ENCODE measurements at places on chromosomes 1 and 21. TPM values are rescaled to one million over a fixed set of nuclear protein-coding genes. Genes with fewer than 3 reads are reported as not detected.

GRCh38 chr1:169680377-169681019 is 30.9 kb downstream of the SELL start:
- no peak for DNase-seq

TMIGD3 gene
- 0.13 TPM for total RNA-seq

- no peak for DNase-seq
Observed at GRCh38 chr1:221972276-221973235, 230.7 kb upstream of the DUSP10 start.

PLD5 gene
- not detected for total RNA-seq

SERBP1 gene
- 449 TPM for total RNA-seq

KCNJ6 gene
- total RNA-seq = 0.07 TPM

SELENOF gene
- 197 TPM for total RNA-seq

ANGPTL3 gene
- total RNA-seq = not detected

CD101 gene
- total RNA-seq = 0.35 TPM

- no peak for DNase-seq
Observed at GRCh38 chr1:21882721-21883415, 54.2 kb downstream of the HSPG2 start.

PLOD1 gene
- total RNA-seq = 92.9 TPM

DNA sequence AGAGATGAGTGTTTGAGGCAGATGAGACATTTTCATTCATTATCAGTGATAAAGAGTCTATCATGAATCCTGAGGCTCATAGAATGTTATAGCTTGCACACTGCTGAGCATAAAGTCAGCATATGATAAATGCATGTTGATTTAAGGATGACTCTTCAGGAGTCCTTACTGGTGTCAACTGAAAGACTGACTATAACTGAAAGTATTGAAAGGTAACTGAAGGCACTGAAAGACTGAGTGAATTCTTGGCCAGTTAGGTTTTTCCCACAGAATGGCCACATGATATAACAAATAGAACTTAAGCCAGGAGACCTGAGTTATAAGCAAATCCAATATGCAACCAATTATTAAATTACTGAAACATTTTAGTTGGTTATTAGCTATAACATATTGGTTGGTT is 69.0 kb upstream of the HSD17B7 start:
- no peak for DNase-seq

- DNase-seq = no peak
Observed at GRCh38 chr21:44589586-44590305, 2.6 kb downstream of the KRTAP10-6 start.

- no peak for DNase-seq
Observed at GRCh38 chr1:31912839-31913239, 25.3 kb downstream of the PTP4A2 start.

DNA sequence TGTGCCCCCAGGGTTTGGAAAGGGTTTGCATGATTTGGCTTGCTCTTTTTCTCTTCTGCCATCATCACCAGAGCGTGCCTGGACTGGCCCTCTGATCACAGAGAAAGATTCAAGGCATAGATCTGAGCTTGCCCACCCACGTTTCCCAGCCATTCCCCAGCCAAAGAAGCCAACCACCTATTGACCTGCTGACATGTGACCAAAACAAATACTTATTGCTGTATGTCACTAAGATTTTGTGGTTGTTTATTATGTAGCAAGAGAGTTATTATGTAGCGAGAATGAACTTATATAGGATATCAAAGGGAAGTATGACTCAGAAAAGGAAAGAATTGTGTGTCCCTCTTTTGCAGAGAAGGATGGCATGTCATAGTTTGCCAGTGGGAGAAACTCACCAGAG is 59.9 kb downstream of the UBE2U start:
- no peak for DNase-seq

KPRP gene
- not detected for total RNA-seq

DNA sequence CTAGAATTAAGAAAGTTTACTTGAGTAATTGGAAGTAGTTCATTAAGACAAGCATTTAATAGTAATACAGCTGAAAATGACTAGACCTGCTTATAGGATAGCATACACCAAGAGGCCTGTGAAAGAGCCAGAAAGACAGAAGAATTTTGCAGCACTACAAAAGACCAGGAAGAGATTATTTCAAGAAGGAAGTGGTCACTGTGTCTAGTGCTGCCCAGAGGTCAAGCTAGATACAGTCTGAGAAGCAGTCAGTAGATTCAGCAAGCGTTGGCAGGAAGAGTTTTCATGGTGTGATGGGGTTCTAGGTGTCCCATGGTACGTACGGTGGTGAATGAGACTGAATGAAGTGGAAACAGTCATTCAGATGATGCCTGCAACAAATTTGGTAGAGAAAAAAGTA is 31.5 kb downstream of the RGS8 start:
- no peak for DNase-seq

DNA sequence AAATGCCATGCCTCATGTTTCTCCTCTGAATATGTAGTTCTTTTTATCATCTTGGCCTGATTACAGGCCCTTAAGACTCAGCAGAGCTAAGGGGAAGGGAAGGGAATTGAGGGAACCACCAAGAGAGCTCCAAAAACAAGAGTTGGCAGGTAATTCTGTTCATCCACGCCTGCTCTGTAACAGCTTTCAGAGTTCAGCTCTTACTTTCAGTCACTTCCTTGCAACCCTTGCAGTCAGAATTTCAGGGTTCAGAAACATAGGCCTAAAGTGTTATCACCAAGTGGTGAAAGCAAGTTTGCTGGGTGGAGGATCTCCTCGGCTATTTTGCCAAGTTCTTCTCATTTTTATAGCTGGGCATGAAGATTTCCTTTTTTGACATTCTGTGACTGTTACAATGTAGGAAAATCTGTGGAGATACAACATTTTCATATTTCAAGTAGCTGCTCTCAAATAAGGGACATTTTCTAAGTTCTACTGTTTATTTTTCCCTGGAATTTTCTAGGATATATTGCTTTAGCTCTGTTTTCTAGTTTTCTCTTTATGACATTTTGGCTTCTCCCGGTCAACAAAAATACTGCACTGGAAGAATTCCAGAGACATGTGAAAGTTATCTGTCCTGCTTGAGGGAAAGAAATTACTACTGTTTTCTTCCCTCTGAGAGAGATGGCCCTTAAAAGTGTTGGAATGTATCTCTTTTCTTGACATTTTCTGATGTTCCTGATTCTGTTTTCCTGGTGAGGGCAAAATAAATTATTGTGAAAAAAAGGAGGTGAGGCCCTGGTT is 251.8 kb upstream of the ST6GALNAC5 start:
- DNase-seq = no peak

- no peak for DNase-seq
Observed at GRCh38 chr21:46666941-46667740, 31.7 kb downstream of the PRMT2 start.

ITGB3BP gene
- 67.6 TPM for total RNA-seq

- DNase-seq = no peak
Observed at GRCh38 chr1:86151427-86151826, 5.1 kb downstream of the COL24A1 start.

- DNase-seq = no peak
Observed at GRCh38 chr1:5748286-5749225, 243.7 kb downstream of the NPHP4 start.

FCER1G gene
- total RNA-seq = 0.31 TPM

DNA sequence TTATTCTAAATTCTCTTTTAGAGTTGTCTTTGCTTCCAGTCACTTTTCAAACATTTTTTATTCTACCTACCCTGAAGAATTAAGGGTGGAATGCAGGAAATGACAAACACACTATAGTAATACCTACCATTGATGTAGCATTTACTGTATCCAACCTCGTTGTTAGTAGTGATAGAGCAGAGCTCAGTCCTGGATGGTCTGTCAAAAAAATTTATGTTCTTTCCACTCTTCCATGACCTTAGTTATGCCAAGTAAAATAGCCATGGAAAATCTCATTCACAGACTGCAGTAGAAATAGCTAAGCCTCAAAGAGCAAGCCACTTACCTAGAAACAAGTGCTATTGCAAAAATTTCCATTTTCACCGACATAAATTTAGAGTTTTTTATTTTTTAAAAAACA is 74.6 kb downstream of the CRB1 start:
- no peak for DNase-seq

TNNI3K gene
- total RNA-seq = not detected

- DNase-seq = no peak
Observed at GRCh38 chr1:18903291-18903756, 969 bp upstream of the ALDH4A1 start.

RNF220 gene
- 87.1 TPM for total RNA-seq

DNA sequence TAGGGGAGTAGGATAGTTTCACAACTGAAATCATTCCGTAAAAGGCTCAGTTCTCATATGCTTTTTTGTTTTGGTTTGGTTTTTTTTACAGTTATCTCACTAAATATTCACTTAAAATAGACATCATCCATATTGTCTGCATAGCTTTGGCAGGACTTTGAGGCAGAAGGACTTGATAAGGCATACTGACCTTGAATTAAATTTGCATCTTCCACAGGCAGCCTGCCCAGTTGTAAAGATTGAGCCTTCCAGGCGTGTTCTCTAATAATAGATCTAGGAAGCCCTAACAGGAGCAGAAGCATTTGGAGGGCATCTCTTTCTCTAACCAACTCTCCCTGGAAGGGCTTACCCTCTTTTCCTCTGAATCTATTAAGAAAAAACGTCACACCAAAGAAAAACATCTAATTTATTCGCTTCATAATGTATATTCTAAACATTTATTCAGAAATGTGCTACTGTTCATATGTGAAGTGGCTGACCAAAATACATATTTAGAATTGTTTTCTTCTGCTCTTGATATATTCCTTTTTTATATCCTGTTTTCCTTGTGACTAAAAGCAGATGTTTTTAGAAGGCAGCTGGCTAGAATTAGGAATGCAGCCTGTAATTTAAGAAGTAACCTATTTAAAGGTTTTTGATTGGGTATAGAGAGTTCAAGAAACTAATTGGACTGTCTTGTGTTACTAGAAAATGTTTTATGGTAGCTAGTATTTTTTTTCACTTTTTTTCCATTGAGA is 20.2 kb downstream of the DESI2 start:
- DNase-seq = no peak

TADA1 gene
- total RNA-seq = 21.2 TPM

- DNase-seq = no peak
Observed at GRCh38 chr1:43306688-43307457, 6.1 kb downstream of the TIE1 start.

- DNase-seq = peak; percentile 49
Observed at GRCh38 chr1:149845416-149845815, 54.0 kb upstream of the BOLA1 start.

DNA sequence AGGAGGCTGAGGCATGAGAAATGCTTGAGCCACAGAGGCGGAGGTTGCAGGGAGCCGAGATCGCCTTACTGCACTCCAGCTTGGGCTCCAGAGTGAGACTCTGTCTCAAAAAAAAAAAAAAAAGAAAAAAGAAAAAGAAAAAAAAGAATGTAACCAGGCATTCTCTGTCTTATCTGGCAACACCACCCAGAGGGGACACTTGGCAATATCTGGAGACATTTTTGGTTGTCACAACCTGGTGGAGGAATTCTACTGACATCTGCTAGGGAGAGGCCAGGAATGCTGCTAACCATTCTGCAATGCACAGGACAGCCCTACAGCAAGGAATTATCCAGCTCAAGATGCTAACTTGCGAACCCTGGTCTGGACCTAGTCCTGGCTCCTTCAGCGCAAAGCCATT is 2.3 kb upstream of the CNR2 start:
- DNase-seq = no peak

LCE1C gene
- total RNA-seq = not detected

GRCh38 chr1:165109013-165109412 is 247.5 kb downstream of the LMX1A start:
- DNase-seq = no peak

DNA sequence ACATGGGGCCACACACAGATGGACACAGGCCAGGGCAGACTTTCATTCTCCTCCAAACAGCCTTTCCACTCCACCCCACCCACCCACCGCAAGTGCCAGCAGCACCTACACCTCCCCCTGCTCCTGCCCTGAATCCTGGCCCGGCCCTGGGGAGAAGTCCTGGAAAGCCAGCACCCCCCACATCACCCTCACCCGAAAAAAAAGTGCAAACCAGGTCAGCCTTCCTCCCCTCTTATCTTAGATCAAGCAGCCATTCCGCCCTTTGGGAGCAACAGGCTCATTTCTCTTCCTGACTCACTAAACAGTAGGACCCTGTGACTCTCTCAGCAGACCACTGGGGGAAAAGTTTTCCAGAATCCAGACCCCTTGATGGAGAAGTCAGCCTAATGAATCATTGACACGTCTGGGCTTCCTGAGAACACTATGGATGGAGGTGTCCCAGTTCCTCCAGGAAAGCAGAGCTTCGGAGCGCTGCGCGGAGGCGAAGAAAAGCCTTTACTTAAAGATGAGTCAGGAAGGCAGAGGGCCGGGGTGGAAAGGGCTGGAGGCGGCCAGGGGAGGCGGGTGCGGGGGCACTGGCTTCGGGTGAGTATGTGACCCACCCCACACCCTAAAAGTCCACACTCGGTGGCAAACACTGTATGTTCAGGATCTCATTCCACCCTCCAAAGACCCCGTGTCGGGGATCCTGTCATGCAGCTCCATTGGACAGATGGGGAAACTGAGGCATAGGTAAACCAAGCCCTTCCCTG is 588.7 kb downstream of the MATN1 start:
- DNase-seq = no peak

LHX8 gene
- total RNA-seq = not detected

GRCh38 chr1:231322880-231323530 is 14.6 kb downstream of the EXOC8 start:
- DNase-seq = no peak

DNA sequence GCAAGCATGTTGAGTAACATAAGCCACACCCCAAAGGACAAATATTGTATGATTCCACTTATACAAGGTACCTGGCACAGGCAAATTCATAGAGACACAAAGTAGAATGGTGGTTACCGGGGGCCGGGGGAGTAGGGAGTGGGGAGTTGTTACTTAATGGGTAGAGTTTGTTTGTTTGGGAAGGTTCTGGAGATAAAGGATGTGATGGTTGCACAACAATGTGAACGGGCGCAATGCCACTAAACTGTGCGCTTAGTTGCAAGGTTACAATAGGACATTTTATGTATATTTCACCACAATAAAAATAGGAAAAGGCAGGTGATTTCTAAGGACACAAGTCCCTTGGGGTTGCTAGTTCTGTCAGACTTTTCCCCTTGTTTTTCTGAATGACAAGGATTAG is 516.6 kb downstream of the KIF26B start:
- no peak for DNase-seq

GRCh38 chr1:174398246-174398645 is 49.5 kb upstream of the GPR52 start:
- DNase-seq = no peak

Measured in K562 (cell line).